ENCODE measurements at places on chromosomes 3 and 15. TPM values are rescaled to one million over a fixed set of nuclear protein-coding genes. Genes with fewer than 3 reads are reported as not detected.

The LYSMD2 gene
- total RNA-seq: 16.9 TPM

The CMC1 gene
- 21.6 TPM for total RNA-seq

The VIPR1 gene
- 9.3 TPM for total RNA-seq

The SH2D7 gene
- total RNA-seq: not detected

The ADPRH gene
- total RNA-seq: 2.9 TPM

DNA sequence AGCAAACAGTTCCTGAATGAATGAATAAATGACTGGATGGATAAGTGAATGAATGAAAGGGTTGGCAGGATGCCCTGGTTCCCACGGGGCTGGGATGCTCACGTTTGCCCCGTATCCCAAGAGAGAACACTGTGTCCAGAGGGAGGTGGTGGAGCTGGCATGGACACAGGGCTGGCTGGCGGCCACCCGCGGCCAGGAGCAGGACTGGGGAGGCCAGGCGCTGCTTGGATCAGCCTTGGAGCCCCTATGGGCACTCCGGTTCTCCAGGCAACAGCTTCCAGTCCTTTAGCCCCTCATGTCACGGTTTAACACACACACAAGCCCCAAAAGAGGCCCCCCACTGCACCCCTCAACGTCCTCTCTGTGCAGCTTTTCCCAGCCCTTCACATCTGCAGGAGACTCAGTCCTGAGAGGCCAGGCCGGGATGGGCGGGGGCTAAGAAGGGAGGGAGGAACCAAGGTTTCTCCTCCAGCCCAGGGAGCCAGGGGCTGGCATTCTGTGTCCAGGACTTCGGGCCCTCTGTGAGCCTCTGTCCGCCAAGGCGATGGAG is 86.0 kb upstream of the ALDH1L1 start:
- H3K4me1 ChIP-seq: peaks cover 42% of the 10 kb centered on the region
- no peaks in the 10 kb centered on the region for H3K27me3 ChIP-seq
- peak overlapping the region; percentile 76 for H3K27ac ChIP-seq
- H3K4me3 ChIP-seq: peak overlapping the region; percentile 32
- no peaks in the 10 kb centered on the region for H3K36me3 ChIP-seq

GRCh38 chr15:98648654-98649471 is 524 bp downstream of the IGF1R start:
- H3K4me1 ChIP-seq: peaks cover 19% of the 10 kb centered on the region
- peak overlapping the region; percentile 95 for H3K27ac ChIP-seq
- peak overlapping the region; percentile 71 for H3K4me3 ChIP-seq
- DNase-seq: no peak

GRCh38 chr3:181252631-181253030 is 263.1 kb upstream of the DNAJC19 start:
- no peak overlapping the region for H3K27ac ChIP-seq
- DNase-seq: no peak
- no peak overlapping the region for H3K4me3 ChIP-seq
- H3K27me3 ChIP-seq: no peaks in the 10 kb centered on the region
- no peaks in the 10 kb centered on the region for H3K4me1 ChIP-seq
- H3K36me3 ChIP-seq: no peaks in the 10 kb centered on the region

GRCh38 chr3:79056498-79056897 is 711.3 kb downstream of the ROBO1 start:
- no peak overlapping the region for H3K4me3 ChIP-seq
- no peaks in the 10 kb centered on the region for H3K27me3 ChIP-seq
- no peak overlapping the region for H3K27ac ChIP-seq
- H3K4me1 ChIP-seq: no peaks in the 10 kb centered on the region

GRCh38 chr15:60413231-60413824 is 15.5 kb upstream of the ANXA2 start:
- H3K4me3 ChIP-seq: no peak overlapping the region
- H3K27me3 ChIP-seq: no peaks in the 10 kb centered on the region
- peak overlapping the region; percentile 20 for H3K27ac ChIP-seq
- H3K4me1 ChIP-seq: peaks cover 20% of the 10 kb centered on the region

DNA sequence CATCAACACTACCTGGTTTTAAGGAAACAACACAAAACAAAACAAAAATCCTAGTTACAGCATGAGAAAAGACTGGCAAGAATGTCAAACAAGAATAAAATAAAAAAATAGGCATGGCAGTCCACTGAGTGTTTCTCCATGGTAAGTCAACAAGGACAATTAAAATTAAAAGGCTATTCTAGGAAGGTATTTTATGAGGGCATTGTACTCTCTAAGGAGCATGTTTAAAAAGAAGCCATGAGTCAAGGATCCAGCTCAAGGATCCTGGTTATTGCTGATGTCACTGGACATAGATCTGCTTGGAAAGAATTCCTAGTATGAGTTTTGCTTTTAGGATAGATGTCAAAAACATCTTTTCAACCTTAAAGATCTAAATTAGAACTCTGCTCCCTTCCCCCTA is 106.7 kb downstream of the MYO5A start:
- no peak for DNase-seq
- no peak overlapping the region for H3K4me3 ChIP-seq

- no peaks in the 10 kb centered on the region for H3K27me3 ChIP-seq
- H3K27ac ChIP-seq: no peak overlapping the region
- no peaks in the 10 kb centered on the region for H3K36me3 ChIP-seq
- H3K4me1 ChIP-seq: no peaks in the 10 kb centered on the region
- H3K4me3 ChIP-seq: no peak overlapping the region
These were observed 83.4 kb downstream of the NEK11 start for GRCh38 chr3:131110087-131110486.

DNA sequence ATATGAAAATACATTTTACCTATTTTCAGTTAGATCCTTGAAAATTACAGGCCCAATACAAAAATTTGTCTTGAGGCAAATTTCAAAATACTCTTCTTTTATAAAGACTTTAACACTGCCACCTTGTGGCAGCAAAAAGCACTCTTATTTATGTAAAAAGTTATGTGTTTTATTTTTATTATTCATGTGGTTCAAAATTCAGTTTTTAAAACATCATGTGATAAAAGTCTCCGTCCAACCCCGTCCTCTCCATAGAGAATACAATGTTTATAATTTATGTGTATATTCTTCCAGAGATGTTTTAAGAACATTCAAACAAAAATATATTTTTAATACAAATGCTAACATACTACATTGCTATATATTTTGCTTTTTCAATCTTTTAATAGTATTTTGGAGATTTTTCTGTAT is 36.9 kb upstream of the TRIM59 start:
- H3K27me3 ChIP-seq: no peaks in the 10 kb centered on the region
- no peak overlapping the region for H3K4me3 ChIP-seq
- H3K36me3 ChIP-seq: no peaks in the 10 kb centered on the region
- no peak overlapping the region for H3K27ac ChIP-seq
- DNase-seq: no peak

- no peak overlapping the region for H3K27ac ChIP-seq
- H3K4me1 ChIP-seq: peaks cover 19% of the 10 kb centered on the region
- no peaks in the 10 kb centered on the region for H3K36me3 ChIP-seq
- no peaks in the 10 kb centered on the region for H3K27me3 ChIP-seq
- DNase-seq: no peak
These were observed 3.1 kb upstream of the TTLL3 start for GRCh38 chr3:9806688-9807589.

DNA sequence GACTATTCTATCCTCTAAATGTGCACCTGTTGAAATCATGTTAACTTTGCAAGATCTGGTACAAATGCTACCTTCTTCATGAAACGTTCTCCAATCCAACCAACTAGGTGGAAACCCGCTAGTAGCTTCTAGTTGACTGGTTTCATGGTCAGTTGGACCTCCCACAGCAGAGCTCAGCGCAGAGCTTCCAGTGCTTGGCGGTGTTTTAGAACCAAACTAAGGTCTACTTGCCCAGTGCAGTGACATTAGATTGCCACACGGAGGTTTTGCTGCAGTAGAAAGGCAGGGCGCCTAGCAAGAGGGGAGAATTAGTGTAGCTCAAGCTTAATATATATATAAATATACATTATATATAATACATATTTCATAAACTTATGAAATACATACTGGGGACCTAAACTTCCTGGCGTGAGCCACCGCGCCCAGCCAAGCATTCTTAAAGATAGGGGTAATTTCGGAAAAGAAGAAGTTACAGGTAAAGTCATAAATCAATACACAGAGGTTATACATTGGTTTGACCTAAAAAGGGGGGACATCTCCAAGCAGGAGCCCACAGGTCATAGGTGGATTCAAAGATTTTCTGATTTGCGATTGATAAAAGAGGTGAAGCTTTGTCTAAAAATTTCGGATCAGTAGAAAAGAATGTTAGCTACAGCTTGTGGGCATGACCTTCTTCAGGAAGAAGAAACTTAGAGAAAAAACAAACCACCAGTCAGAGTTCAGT is 2.1 kb upstream of the OXSR1 start:
- H3K4me3 ChIP-seq: no peak overlapping the region
- H3K36me3 ChIP-seq: no peaks in the 10 kb centered on the region
- no peak for DNase-seq
- no peaks in the 10 kb centered on the region for H3K27me3 ChIP-seq
- peaks cover 32% of the 10 kb centered on the region for H3K4me1 ChIP-seq

DNA sequence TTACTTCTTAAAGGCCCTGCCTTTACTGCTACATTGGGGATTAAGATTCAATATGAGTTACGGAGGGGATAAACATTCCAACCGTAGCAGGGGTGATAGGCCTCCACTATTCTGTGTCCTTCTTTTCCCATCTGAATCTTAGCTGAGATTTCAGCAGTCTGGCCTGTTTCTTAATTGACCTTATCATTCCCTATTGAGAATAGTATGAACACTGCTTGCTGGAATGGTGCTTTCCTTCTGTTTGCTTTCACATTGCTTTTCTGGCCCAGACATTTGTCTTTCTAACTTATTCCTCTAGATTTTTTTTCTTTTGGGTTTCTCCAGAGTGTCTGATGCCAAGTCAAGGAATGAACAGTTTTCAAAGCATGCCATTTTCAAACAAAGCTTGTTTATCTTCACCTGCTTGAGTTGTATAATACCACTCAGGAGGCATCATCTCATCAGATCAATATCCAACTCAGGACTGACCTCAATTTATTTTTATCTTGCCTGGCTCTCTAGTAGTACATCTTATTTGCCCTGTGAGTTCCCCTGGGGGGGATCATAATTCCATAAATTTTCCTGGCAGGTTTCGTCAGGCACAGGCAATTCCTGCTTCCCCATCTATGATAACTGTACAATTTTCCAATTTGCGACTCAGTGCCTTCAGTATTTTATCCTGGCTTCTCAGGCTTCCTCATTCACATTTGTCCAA is 161.1 kb upstream of the STT3B start:
- H3K36me3 ChIP-seq: no peaks in the 10 kb centered on the region
- no peak for DNase-seq
- no peak overlapping the region for H3K4me3 ChIP-seq
- H3K27me3 ChIP-seq: no peaks in the 10 kb centered on the region

DNA sequence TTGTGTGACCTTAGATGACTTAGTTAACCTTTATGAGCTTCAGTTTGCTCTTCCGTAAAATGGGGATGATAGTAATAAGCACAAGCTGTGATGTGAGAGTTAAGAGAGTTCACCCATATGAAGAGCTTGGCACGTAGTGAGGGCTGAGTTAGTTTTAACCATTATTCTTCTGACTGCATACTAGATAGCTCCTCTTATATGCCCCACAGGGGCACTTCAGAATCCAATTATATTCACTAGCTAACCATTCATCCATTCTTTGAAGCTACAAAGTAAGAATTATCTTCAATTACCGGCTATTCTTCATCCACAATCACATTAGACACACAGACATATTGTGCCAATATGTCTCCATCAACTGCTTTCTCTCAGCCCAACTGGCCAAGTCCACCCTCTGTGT is 159.0 kb upstream of the STT3B start:
- H3K36me3 ChIP-seq: no peaks in the 10 kb centered on the region
- H3K4me3 ChIP-seq: no peak overlapping the region
- H3K4me1 ChIP-seq: peaks cover 6% of the 10 kb centered on the region
- H3K27ac ChIP-seq: no peak overlapping the region

DNA sequence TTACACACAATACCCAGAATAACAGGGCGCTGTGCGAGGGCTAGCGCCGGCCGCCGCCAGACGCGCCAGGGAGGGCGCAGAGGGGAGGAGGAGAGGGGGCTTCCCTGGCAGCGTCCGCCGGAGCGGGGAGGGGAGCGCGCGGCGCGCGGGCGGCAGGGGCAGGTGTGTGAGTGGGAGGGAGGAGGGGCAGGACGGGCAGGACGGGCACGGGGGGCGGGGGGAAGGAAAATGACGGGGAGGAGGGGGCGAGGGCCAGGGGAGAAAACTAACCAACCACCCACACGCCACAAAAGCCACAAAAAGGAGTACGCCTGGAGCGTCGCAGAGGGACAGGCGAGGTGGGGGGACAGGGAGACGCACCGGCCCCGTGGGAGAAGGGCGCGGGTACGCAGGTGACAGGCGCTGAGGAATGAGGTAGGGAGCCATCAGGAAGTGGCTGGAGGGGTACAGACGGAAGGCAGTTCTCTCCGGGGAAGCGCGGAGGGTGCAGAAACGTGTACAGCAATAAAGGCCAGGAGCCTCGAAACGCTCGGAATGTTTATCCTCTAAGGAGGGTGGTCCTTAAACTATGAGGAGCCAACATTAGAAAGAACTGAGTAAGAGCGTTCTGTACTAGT is 610 bp upstream of the SATB1 start:
- H3K4me1 ChIP-seq: peaks cover 24% of the 10 kb centered on the region
- H3K27ac ChIP-seq: peak overlapping the region; percentile 80
- DNase-seq: no peak
- peak overlapping the region; percentile 92 for H3K4me3 ChIP-seq

DNA sequence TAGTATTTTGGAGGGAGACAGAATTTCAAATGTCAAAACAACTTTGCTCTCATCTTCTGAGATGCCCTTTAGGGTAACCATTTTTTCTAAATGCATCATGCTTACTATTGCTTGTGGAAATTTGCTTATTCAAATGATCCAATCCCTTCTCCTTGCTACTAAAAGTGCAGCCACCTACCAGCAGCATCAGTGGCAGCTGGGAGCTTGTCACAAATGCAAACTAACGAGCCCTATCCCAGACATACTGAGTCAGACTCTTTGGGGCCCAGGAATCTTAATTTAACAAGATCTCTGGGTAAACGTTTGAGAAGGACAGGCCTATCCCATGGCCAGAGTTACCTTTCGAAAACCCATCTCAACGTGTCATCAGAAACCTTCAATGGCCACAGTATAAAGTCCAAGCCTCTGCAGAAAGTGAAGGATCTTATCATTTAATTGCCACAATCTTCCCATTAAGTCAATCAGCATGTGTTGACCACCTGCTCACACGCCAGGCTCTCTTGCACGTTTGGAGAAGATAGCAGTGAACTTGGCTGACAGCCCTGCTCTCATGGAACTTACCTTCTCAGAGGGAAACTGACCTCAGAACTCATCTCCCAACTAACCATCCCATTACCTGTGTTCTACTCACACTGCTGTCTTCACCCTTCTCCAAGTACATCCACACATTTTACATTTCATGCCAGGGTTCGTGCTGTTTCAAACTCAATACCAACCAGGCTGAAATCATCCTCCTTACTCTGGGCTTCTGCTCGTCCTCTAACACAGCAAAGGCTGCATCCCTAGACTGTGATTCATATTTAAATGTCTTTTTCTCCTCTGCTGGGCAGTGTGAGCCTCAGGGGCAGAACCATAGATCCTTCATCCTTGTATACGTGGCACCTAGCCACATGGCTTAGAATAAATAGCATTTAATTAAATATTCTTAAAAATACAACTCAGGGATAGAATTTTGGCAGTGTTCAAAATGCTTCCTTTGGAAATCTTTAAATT is 24.8 kb upstream of the VGLL4 start:
- H3K4me1 ChIP-seq: peaks cover 24% of the 10 kb centered on the region
- H3K4me3 ChIP-seq: no peak overlapping the region
- H3K27ac ChIP-seq: no peak overlapping the region
- no peaks in the 10 kb centered on the region for H3K27me3 ChIP-seq
- DNase-seq: no peak
- no peaks in the 10 kb centered on the region for H3K36me3 ChIP-seq
